ENCODE measurements at places on chromosomes 2 and 18.

- DNase-seq, result no peak
Observed at GRCh38 chr2:220445429-220446105, 818.1 kb downstream of the SLC4A3 start.

DNA sequence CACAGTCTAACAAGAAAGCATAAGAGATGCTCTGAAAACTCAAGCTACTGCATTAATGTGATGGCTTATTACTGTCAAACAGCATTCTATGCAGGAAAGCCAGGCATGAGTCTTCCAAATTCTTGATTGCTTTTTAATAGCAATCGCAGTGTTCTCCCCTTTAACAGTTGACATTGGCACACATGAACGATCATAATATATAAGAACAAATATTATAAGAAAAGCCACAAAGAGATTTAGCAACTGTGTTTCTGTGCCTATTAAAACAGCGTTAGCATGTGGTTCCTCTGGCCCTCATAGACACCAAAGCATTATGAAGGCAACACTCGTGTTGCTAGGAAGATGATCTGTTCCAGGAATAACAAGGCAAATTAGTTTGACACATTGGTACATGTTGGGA, 245.0 kb downstream of the ACKR3 start:
- no peak for DNase-seq

DNA sequence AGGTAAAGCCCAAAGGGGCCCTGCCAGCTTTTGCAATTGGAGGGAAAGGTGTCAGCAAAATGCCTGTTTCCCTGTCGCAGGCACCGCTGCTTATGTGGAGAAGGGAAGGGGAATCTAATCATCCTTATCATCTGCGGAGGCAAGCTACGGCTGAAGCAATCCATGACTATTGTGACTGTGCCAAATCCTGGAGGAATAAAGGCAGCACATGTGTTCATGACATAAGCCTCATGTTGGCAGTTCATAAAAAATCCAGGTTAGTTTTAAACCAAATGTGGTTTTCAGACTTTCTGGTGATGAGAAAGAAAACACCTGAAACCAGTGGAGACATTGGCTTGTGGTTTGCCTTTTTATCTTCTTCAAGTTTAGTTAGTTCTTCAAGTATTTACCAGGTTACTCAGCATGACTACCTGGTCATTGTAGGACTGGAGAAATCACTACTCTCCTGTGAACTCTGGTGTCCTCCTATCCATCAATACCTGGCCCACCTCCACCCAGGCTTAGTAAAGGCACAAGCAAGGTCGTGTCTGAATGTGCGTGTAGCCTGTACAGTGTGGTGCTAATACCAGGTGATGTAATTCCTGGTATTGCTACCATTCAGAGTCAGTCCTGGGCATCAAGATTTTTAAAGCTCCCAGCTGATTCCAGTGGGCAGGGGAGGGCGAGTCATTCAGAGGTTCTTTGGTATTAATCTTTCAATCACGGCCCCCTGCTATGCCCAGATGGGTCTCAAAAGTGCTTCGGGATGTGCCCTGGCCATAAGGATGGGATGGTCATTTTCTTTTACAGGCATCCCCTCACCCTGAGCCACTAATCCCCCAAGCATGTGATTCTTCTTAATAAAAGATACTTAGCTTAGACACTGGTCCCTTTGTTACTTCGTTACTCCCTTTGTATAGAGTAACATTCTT, 96.8 kb downstream of the TGFA start:
- no peak for DNase-seq

DNA sequence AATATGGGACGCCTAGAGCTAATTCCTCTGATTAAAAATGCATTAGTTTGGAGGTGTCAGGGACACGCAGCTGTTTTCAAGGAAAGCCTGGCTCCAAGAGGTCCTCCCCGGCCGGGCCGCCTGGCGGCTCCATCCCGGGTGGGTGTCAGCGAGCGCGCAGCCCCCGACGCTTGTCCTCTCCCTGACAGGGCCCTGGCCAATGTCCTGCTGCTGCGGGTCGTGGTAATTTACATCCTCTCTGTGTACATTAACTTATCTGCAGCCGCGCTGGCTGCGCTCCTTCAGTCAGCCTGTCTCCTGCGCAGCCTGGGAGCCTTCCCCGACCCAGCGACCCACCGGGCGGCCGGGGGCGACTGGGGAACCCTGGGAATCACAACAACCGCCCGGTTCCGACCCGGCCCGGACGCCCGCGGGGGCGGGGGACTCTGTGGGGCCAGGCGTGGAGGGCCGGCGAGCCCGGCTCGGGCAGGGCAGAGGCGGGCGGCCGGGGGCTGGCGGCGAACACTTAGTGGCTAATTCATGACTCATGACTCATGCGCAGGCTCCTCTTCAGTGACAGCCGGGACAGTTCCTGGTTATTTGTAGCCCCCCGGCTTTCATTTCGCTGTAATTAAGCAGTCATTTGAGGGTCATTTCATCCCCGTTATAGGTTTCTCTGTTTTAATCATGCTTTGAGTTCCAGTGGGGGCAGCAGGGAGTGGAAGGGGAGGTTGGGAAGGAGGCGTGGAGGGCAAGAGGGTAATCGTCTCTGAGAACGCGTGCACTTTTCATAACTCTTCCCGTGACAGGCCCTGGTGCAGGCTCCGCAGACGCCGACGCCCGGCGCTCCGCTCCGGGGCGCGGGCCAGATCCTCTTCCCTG, 141.9 kb upstream of the CTAGE1 start:
- no peak for DNase-seq

Measured in GM04504 (cell line).